NCI-H2081 treated with DMSO at 0.1 percent for 48 hours (cell line): ENCODE measurements at places on chromosomes 5 and 9.

- DNase-seq: no peak
Measured at GRCh38 chr5:88092358-88092757, 176.3 kb downstream of the TMEM161B start.

- no peak for DNase-seq
Measured at GRCh38 chr5:131109540-131110255, 55.4 kb downstream of the HINT1 start.

- DNase-seq: no peak
Measured at GRCh38 chr9:100597236-100597635, 19.4 kb downstream of the CAVIN4 start.

DNA sequence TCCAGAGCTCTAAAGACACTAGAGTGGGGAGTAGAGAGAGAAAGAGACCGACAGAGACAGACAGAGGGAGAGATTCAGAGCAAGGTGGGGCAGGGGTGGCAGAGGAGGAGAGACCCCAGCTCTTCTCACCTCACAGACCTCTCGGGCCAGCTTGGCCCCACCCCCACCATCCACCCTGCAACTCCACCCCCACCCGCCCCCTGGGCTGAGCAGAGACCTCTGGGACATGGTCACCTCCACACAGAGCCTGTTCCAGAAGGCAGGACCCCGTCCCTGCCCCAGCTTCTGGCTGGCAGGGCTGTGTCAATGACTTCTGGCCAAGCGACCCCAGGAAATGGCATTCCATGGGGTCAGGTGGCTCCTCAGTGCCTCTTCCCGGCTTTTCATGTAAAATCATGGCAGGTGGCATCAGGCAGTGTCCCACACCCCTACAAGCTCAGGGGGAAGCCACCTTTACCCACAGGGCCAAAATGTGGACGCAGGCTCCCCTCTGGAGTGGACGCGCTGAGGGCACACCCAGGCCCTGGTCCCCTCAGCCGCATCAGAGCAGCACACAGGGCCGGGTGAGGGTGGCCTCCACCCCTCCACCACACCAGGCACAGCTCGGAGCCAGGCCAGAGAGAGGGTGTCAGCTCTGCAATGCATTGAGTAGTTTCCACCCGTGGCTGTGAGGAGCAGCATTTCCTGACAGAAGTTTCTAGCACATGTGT is 131.2 kb upstream of the LPCAT1 start:
- no peak for DNase-seq

DNA sequence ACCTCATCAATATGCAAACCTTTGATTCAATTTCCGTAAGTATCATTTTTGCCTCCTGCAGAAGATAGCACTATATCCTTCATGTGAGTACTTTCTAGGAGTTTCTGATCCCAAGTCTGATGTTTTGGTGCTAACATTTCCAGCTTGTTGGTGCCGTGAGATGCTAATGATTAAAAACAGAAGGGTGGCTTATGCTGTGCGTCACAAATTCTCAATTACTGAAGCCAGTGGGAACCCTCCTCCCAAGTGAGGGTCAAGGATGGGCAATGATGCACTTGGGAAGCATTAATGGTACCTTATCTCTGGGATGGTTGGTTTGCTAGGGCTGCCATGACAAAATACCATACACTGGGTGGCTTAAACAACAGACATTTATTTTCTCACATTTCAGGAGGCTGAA is 123.0 kb downstream of the FOXD1 start:
- DNase-seq: no peak

DNA sequence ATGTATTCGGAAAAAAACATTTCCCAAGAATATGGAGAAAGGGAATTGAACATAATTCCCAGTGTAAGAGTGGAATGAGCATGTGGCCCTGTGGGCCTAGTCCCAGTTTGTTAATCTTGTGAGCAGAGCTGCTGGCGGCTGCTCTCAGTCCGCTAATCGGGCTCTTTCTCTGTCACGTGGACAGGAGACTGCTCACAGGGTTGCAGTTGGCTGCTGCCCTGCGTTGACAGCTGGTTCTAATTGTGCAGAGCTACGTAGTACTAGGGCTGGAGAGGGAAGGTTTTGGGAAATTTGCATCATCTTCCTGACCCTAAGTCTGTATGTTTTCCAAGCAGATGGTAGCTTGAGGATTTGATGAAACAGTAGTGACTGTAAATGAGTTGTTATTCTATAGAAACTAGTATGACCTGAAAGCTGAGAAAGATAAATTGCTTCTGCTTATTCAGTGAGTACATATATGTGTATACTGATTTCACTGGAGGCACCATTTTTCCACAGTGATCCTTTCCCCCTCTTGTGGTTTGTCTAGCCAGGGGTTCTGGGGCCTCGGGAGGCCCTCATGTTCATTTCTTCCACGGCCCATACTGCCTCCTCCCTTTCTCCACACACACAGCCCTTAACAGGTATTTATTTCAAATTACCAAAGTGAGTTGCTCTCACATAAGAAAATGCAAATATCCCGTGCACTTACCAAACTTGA is 100.6 kb downstream of the ANGPTL2 start:
- no peak for DNase-seq

DNA sequence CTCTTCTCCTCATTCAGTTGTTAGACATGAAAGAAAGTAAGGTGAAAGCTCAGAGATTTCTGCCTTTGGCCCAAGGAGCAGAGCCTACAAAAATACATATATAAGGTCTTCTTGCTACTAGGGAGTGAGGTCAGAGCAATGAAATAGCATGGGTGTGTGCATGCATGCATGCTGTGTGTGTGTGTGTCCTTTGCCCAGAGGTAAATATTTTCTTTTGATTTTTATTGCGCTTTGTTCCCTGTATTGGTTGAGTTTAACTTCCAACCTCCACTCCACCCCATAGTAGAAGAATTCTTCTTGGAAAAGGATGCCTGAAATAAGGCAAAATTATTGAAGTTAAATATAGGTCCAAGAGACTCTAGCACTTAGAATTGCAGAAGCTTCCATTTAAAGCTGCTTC is 248.0 kb upstream of the PTGER4 start:
- no peak for DNase-seq

GRCh38 chr5:149228618-149229297 is 42.9 kb upstream of the AFAP1L1 start:
- DNase-seq: no peak

- DNase-seq: no peak
Measured at GRCh38 chr5:24245821-24246220, 399.0 kb downstream of the CDH10 start.

GRCh38 chr5:61822584-61822983 is 483.4 kb upstream of the KIF2A start:
- DNase-seq: no peak

DNA sequence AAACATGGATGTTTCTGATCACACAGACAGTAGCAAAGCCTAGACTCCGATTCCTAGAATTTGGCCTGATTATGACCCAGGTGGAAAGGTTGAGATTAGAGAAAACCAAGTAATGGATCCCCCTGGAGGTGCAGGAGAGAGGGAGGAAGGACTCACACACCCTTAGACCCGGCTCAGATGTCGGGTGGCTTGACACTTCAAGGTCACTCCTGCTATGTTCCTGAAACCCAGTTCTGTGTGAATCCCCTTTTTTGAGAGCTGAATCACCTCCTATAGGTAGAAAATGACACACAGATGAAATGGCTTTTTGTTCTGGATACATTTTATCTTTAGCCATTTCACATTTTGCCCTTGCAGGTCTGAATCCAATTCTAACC is 192.8 kb downstream of the ARRDC3 start:
- no peak for DNase-seq

- no peak for DNase-seq
Measured at GRCh38 chr5:126354858-126355731, 68.1 kb upstream of the GRAMD2B start.

DNA sequence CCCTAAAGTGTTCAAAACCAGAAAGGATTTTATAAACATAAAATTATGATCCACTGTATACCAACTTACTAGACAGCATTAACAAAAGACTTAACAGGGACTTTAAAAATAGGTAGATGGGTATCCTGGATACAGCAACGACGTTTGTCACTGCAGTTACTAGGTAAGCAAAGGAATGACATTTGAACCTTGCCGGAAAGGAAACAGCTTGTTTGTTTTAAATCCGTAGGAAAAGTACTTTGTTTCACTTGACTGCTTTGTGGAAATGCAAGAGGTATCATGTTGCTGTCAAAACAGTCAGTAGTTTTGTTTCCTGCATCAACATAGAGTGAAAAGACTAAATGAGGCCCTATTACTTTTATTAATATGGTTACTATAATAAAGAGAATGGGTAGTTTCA is 122.9 kb downstream of the CDC42SE2 start:
- no peak for DNase-seq

DNA sequence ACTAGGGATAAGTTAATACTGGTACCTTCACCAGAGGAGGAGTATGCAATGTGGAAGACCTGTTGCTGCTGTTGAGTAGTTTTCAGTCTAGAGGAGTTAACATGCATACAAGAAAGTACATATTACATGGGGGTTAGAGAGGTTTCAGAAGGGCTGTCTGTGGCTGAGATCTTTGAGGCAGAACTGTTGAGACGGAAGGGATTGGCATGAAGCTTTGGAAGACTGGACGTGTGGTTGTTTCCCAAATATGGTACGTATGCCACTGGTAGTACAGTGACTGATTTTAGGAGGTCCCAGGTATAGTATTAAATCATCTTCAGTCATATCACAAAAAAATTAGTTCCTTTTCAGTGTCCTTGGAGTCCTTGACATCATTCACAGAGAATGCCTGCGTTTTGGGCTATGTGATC is 17.6 kb downstream of the TNFAIP8 start:
- no peak for DNase-seq

DNA sequence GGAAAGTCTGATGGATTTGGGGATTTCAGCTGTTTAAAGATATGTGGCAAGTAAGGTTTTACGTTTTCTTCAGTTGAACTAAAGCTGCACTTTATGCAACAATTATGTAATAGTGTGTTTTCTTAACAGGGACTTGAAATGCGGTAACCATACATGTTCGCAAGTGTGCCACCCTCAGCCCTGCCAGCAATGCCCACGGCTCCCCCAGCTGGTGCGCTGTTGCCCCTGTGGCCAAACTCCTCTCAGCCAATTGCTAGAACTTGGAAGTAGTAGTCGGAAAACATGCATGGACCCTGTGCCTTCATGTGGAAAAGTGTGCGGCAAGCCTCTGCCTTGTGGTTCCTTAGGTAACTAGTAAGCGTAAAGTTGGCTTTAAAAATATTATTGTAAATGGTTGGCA is 28.5 kb downstream of the NFX1 start:
- no peak for DNase-seq

GRCh38 chr9:97441729-97442128 is 29.8 kb downstream of the TDRD7 start:
- no peak for DNase-seq

DNA sequence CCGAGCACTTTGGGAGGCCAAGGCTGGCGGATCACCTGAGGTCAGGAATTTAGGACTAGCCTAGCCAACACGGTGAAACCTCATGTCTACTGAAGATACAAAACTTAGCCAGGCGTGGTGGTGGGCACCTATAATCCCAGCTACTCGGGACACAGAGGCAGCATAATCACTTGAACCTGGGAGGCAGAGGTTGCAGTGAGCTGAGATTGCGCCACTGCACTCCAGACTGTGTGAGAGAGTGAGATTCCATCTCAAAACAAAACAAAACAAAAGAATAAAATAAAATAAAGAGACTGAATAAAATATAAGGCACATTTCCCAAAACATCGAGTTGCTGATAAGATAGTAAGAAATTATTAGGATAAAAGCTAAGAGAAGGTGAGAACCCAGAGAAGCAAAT is 32.3 kb upstream of the GLDC start:
- no peak for DNase-seq

DNA sequence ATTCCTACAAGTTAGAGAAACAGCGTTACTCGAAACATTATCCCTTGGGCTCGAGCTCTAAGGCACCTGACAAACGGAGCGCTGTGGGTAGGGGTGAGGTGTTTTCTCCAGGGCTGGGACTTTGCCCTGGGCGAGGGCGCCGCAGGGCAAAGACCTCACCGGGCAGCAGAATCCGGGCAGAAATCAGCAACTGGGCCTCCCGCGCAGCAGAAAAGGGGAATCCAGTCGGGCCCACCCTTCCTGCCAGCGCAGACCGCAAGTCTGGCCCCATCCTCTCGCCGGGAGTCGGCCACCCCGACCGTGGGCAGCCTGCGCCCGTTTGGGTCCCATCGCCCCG is 430 bp upstream of the MSH3 start:
- DNase-seq: no peak

DNA sequence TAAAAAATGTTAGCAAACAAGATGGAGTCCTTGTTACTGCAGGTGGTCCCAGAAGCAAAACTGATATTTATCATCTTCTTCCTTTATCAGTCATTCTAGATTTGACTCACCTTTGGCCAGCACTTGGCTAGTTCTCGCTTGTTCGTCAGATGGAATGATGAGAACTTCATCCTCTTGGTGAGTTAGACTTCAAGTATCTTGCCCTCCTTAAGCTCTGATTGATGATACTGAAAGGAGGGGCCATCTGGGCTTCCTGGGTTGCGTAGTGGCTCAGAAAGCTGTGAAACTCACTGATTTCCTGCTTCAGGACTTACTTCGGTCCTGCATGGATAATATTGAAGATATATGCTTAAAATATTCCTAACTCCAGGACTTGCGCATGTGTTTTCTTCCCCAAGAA is 1248.2 kb upstream of the CDH9 start:
- no peak for DNase-seq

DNA sequence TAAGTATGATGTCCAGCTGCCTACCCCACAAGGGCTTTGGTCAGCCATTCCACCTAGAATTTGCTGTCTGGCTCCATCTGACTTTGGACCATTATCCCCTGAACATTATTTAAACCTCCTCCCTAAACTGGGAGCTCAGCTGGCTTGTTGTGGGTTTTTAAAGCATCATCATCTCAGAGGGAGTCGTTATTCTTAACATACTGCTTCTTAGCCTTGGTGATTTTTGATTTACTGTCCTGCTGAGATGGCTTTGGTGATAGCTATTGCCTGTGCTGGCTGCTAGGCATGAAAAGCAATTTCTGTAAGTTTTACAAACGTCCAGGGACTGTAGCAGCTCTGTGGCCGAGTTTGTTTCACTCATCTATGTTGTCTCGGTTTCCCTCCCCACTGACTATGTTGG is 256.1 kb downstream of the NR3C1 start:
- DNase-seq: no peak

GRCh38 chr9:69178583-69179011 is 4.5 kb downstream of the TJP2 start:
- no peak for DNase-seq

DNA sequence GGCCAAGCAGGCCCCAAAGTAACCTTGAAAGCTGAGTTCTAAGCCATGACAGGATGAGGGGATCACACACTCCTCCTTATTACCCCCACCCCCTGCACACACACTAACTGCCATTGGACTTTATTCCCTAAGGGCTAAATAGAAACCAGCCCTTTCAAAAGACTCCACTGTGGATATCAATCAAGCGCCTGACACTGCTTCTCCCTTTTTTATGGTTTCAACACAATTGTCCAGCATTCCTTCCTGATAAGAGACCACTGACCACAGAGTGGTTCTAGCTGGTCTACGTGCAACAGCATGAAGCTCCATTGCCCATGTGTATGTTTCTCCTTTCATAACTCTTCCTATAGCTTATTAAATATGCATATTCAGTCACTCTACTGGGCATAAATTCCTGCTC is 34.7 kb downstream of the PAEP start:
- DNase-seq: no peak

GRCh38 chr5:173717959-173718358 is 101.5 kb upstream of the BOD1 start:
- no peak for DNase-seq

GRCh38 chr5:33260098-33260497 is 180.7 kb upstream of the TARS1 start:
- no peak for DNase-seq
